ENCODE measurements at places on chromosomes 12 and 14. TPM values are rescaled to one million over a fixed set of nuclear protein-coding genes. Genes with fewer than 3 reads are reported as not detected.

GRCh38 chr12:109697877-109698468, 15.7 kb upstream of the FAM222A start:
- DNase-seq: no peak

DNA sequence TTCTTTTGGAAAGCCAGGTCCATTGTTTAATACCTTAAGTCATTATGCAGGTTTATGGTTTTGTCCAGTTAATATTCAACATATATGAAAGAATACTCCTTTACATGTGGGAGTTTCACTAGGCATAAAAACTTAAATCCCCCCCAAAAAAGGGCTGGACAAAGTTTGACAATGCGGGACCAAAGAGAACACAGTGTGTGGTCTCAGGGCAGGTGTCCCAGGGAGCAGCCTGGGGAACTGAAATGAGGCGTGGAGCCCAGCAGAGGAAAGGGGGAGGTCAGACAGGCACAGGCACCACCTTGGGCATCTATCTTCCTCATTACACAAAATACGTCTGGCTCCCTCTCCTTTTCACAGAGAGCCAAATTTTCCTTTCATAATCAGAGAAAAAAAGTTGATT, 22.5 kb downstream of the PKP2 start:
- DNase-seq: no peak

DNA sequence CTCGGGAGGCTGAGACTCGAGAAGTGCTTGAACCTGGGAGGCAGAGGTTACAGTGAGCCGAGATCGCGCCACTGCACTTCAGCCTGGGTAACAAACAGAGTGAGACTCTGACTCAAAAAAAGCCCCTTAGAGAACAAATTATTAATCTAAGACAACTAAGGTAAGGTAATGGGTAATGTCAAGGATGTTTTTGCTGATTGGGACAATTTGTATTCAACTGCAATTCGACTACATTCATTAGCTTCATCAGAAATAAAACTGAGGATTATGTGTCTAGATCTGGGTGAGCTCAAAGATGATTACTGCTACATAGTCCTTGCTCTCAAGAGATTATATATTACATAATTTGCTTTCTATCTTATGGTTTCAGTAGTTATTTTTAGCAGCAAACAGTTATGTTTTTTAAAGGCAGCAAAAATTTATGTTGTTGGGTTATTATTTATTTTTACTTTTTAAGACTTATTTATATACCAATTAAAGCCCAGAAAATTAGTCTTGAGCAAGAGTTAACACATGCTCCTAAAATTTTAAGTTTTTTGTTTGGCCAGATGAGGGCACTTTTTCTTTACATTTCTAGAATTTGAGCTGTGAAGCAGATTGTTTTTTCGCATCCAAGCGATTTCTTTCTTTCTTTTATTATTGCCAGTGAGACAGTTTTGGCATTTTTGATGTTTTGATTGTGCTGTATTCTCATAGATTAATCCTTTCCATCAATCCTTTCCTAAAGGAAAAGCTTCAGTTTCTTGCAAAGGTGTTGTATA, 52.3 kb downstream of the PLEKHA5 start:
- no peak for DNase-seq

The CAPS2 gene
- 1.1 TPM for total RNA-seq

The TMEM179 gene
- 0.34 TPM for total RNA-seq

Data from HT1080 (cell line).